Endothelial cell of umbilical vein (primary cell): ENCODE measurements at places on chromosomes 3 and 15. TPM values are rescaled to one million over a fixed set of nuclear protein-coding genes. Genes with fewer than 3 reads are reported as not detected.

RNF13 gene
- 14.8 and 16.4 TPM in 2 replicates for polyA plus RNA-seq

- no peak for DNase-seq
- H3K4me1 ChIP-seq = no peaks in the 10 kb centered on the region
- no peaks in the 10 kb centered on the region for H3K36me3 ChIP-seq
These were observed 10.1 kb downstream of the CEP63 start for GRCh38 chr3:134495980-134496379.

DNA sequence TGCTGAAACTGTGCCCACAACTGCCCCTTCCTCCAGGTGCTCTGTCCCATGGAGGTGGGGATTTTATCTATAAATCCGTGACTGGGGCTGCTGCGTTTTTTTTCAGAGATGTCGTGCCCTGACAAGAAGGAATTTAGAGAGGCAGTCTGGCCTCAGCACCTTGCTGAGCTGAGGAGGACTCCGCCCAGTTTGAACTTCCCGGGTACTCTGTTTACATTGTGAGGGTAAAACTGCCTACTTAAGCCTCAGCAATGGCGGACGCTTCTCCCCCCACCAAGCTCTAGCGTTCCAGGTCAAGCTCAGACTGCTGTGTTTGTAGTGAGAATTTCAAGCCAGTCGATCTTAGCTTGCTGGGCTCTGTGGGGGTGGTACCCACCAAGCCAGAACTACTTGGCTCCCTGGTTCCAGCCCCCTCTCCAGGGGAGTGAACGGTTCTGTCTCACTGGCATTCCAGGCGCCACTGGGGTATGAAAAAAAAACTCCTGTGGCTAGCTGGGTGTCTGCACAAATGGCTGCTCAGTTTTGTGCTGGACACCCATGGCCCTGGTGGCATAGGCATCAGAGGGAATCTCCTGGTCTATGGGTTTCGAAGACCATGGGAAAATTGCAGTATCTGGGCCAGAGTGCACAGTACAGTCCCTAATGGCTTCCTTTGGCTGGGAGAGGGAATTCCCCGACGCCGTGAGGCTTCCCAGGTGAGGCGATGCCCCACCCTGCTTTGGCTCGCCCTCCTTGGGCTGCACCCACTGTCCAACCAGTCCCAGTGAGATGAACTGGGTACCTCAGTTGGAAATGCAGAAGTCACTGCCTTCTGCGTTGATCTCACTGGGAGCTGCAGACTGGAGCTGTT is 68.5 kb upstream of the SGO1 start:
- peaks cover 18% of the 10 kb centered on the region for H3K4me1 ChIP-seq
- no peaks in the 10 kb centered on the region for H3K36me3 ChIP-seq
- H3K27ac ChIP-seq = no peak overlapping the region
- no peak overlapping the region for H3K4me3 ChIP-seq

GRCh38 chr15:43896543-43896942 is 69.7 kb downstream of the WDR76 start:
- H3K36me3 ChIP-seq = peaks cover 13% of the 10 kb centered on the region
- H3K4me3 ChIP-seq = no peak overlapping the region
- H3K27ac ChIP-seq = no peak overlapping the region
- DNase-seq = no peak
- no peaks in the 10 kb centered on the region for H3K4me1 ChIP-seq
